ENCODE measurements at places on chromosomes 12 and 14.
A peak's percentile ranks its signal among the peaks of the same experiment; 100 is the strongest.

- DNase-seq = no peak
Observed at GRCh38 chr14:65237941-65238340, 135.6 kb upstream of the MAX start.

DNA sequence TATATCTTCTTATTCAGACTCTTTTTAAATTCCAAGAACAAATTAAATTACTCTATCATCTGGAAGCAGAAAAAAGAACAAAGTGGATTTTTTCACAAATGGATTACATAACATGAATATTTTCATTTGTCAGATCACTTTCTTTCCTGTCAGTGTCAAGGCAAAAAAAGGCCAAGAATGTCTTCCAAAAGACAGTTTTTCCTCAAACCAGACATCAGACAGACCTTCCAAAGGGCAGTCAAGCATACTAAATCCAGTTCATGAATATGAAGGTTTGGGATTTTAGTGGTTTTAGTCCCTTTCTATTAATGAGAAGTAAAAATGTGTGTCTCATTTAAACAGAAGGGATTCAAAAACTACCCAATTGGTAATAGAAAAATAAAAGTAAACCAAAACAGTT, 336.0 kb downstream of the CEP128 start:
- no peak for DNase-seq

DNA sequence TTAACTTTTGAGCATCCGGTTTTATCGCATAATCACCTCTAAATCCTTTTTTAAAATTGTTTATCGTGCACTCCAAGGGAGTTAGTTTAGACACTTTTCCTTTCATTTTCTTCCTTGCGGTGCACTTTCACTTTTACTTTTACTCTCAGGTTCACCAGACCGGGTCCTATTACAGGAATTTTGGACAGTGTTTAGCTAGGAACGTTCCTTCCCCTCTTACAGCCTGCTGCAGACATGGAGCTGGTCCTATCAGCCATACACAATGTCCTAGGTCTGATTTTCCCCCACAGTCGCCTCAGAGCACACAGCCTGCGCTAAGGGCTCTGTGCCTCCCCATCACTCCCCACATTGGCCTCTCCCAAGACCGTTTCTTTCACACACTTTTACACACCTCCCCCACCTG, 103.9 kb downstream of the ALG10 start:
- DNase-seq = no peak

GRCh38 chr12:123829561-123829960, 67.5 kb downstream of the DNAH10 start:
- no peak for DNase-seq

DNA sequence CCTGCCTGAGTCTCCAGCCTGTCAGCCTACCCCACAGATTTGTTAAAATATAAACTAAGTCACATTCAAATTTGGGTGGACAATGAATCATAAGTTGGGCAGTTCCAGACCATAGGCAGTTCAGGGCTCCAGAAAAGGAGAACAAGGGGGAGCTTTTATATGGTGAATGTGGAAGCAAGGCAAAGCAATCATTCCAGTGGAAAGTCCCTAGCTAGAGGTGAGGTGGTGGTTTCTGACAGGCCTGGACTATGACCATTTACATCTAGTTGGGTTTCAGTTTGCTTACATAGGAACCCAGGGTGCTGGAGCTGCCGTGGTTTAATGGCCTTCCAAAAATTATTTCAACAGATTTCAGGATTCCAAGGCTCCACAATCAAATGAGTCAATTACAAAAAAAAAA, 207.3 kb downstream of the AEBP2 start:
- no peak for DNase-seq

DNA sequence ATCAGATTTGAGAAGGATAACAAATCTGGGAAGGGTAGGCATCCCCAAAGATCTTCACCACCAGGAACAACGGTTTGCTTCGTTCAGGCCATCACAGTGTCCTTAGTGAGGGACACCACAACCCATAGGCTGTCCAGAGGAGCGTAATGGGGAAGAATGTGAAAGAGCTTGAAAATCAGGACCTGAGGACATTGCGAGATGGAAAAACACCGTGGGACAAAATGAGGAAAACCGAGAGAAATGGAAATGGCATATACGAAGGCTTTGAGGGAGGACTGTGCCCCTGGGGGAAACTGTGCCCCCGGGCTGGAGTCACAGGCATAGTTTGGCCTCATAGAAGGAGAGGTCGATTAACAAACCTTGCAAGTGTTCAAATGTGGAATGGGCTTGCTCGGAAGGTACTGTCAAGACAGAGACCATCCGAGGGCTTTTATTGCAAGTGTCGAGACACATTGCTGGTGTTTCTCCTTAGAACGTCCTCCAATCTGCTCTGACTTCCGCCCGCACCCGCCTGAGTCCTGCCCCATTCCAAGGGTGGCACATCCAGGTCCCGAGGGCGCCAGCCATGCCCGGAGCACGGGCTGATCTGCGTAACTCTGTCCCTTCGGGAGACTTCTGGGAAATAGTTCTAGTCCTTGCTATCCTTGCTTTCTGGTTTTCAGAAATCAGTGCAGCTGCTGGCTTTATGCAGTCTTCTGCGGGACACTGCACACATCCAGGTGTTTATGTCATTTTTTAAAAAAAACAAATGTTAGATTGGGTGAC, 885 bp upstream of the PALS1 start:
- no peak for DNase-seq

DNA sequence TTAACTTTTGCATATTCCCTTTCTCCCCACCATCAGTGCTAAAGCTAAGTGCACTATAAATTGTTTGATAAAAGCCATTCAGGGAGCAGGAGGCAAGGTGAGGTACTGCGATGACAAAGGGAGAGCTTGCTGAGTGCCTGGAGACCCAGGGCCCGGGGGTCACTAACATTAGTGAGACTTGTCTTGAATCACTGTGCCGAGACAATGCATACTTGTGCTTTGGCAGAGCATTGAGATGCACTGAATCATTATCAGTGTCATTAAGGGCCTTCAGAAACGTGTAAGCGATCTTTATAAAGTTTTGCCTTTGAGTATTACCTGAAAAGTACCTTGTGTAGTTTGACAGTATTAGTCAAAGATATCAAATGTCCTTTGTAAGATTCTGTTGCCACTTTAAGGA, 447.5 kb downstream of the PCNX1 start:
- DNase-seq = no peak

GRCh38 chr12:131832321-131833231, 4.4 kb downstream of the MMP17 start:
- DNase-seq = no peak

- DNase-seq = no peak
Observed at GRCh38 chr12:79614730-79615129, 76.0 kb downstream of the PAWR start.

DNA sequence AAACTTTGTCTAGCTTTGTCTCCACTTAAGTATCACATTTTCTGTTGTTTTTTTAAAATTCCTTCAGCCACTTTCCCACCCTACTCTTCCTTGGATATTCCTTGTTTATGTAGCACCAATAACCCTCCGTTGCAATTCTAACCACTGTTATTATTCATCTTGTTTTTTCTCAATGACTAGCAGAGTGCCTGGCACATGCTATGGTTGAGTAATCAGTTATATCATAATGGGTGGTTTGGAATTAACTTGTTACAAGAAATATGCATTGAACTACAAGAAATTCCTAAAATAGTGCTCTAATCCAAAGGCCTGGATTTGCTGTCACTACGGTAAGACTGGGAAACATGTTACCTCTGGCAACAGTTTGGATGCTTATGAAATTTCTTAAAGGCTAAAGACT, 756.6 kb downstream of the NOVA1 start:
- DNase-seq = no peak

GRCh38 chr12:78293059-78293686, 462.5 kb downstream of the NAV3 start:
- DNase-seq = peak; percentile 22

- DNase-seq = no peak
Observed at GRCh38 chr14:102914474-102915291, 7.8 kb upstream of the AMN start.

- no peak for DNase-seq
Observed at GRCh38 chr12:120598674-120599463, 17.7 kb upstream of the POP5 start.

GRCh38 chr12:46371718-46372543, 642 bp downstream of the SLC38A2 start:
- no peak for DNase-seq

GRCh38 chr12:2804393-2805142, 7.9 kb upstream of the ITFG2 start:
- DNase-seq = no peak

- DNase-seq = peak; percentile 90
Observed at GRCh38 chr14:67987606-67988005, 168.0 kb downstream of the RAD51B start.

DNA sequence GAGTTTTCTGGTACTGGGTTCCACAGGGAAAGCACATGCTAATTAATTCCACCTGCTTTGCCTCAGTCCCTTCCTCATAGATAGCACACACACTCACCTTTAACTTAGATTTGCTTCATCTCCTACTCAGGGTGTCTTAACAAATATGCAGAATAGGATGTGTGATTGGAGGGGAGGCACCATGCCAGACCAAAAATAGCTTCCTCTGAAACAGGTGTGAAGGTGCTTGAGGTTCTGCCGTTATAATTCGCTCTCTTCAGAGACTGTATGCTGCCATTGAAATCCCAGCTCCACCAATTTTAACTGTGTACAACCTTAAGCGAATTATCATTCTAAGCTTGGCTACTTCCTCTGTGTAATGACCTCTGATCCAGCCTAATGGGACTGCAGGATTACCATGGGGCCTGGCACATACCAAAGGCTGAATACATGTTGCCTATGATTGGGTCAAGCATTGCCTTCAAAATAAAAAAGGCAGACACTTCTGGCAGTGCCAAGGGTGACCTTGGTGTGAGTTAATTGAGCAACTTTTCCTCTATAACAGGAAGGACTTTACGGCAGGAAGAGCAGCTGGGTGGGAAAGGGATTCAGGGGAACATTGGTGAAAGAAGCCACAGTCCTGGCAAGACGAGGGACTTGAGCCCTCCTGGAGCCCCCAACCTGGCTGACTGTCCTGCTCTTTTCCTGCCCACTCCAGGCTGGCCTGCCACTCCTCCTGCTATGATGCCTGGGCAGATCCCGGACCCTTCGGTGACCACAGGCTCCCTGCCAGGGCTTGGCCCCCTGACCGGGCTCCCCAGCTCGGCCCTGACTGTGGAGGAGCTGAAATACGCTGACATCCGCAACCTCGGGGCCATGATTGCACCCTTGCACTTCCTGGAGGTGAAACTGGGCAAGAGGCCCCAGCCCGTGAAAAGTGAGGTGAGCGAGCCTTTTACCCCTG, 9.7 kb downstream of the JDP2 start:
- DNase-seq = no peak

- no peak for DNase-seq
Observed at GRCh38 chr14:50813544-50813863, 17.5 kb downstream of the NIN start.

DNA sequence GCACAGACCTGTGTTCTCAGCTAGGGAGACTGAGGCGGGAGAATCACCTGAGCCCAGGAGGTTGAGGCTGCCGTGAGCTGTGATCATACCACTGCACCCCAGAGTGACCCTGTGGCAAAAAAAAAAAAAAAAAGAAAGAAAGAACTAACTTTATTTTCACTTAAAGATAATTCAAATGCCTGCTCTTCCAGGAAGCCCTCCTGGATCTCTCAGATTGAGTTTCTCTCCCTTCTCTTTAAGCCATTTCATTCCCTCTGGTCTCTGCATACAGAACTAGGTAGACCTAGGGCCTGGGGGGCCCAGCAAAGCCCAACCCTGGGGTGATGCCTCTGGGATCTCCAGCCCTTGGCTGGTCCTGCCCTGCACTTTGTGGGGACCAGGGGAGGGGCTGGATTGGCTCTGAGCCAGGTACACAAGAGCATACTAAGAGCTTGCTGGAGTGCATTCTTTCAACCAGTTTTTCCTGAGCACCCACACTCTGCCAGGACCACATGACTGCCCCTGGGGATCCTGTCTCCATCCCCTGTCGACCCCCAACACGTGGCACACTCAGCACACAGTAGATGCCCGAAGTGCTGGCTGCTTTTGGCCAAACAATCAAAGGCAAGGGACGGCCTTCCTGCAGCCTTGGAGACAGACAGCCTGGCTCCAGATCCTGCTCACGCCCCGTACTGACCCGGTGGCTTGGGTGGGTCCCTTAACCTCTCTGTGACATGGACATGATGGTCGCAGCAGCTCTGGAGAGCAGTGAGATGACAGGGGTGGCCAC, 52.7 kb downstream of the CYP46A1 start:
- no peak for DNase-seq

GRCh38 chr12:62748941-62749468, 185.9 kb downstream of the PPM1H start:
- DNase-seq = no peak

DNA sequence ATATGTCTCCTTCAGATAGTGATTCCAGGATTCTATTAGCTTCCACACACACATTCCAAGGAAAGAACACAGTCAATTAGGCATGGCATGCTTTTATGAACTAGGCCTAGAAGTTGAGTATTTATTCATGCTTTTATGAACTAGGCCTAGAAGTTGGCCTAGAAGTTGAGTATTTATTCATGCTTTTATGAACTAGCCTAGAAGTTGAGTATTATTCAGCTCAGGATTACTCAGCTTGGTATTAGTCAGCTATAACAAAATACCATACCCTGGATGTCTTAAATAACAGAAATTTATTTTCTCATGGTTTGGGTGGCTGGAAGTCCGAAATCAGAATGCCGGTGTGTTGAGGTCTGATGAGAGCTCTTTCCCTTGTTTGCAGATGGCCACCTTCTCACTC, 442.7 kb upstream of the FLRT2 start:
- DNase-seq = no peak

DNA sequence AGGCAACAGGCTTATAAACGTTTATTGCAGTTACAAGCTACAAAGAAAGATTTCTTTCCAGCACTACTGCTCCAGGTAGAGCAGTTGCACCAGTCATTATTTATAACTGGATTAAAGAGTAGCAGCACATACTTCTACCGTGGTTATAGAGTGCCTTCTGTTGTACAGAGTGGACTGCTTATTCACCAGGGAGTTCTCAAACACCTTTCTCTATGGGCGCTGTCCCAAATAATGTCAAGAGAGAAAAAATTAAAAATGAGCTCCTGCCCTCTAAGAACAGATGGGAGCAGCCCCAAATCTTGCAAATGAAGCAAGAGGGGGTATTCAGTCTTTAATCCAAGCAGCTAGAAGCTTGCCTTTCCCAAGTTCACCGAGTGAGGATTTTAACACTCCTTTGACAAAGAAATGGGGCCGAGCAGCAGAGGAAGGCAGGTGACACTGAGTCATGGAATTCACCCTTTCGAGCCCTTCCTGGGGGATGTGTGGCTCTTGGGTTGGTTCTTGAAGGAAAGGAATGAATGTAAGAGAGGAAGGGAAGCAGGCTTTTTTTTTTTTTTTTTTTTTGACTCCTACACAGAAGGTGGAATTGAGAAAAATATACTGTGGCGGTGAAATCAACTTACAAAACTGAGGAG, 181.2 kb downstream of the PRKCH start:
- no peak for DNase-seq

DNA sequence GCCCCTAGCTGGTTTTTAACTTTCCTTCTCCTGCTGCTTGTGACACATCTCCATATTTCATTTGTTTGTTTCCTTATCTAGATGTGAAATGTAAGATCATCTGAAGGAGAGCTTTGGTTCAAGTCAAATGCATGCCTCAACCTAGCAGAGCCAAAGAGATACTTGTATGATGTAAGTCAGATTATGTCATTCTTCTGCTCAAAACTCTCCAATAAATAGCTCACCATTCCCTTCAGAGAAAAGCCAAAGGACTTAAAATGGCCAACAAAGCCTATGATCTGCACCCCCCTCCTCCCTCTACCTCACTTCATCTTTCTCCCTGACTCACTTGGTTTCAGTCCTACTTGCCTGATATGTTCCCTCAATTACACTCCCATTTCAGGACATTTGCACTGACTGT, 68.1 kb downstream of the COX16 start:
- DNase-seq = no peak

Measured in fibroblast of skin of left quadriceps (primary cell).